ENCODE measurements at places on chromosomes 3 and 15.

DNA sequence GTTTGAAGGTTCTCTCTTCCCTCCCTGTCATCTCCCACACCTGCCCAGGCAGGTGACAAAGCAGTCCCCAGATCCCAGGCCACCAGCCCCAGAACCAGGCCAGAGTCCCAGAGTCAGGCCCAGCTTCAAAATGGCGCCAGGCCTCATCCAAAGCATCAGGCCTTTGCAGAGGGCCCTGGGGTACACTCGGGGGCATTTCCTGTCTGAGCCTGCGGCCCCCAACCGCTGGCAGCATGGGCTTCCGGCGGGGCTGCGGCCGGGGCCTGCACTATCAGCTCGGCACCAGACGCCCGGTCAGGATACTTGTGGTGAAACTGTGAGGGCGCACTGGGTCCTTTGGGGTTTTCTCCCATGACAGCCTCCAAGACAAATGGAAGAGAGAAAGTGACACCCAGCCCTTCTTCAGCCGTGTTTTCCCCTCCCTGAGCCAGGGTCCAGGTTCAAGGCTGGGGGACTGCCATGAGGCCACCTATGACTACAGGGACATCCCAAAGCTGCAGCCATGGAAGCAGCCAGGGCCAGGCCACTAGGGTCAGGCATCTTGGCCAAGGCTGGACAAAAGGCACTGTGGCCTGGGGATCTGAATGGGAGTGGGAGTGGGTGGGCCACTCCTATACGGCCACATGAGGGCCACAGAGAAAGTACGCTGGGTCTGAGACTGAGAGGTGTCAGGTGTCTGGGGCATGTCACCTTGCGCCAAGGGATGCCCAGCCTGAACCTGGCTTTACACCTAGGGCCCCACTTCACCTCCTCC is 33.9 kb downstream of the RPN1 start:
- no peak for DNase-seq

GRCh38 chr3:51813539-51813938 is 34.5 kb upstream of the IQCF6 start:
- peak; percentile 74 for DNase-seq

GRCh38 chr3:39291903-39292329 is 12.1 kb upstream of the CX3CR1 start:
- DNase-seq = peak; percentile 58

GRCh38 chr3:172071780-172072330 is 32.5 kb downstream of the FNDC3B start:
- no peak for DNase-seq

DNA sequence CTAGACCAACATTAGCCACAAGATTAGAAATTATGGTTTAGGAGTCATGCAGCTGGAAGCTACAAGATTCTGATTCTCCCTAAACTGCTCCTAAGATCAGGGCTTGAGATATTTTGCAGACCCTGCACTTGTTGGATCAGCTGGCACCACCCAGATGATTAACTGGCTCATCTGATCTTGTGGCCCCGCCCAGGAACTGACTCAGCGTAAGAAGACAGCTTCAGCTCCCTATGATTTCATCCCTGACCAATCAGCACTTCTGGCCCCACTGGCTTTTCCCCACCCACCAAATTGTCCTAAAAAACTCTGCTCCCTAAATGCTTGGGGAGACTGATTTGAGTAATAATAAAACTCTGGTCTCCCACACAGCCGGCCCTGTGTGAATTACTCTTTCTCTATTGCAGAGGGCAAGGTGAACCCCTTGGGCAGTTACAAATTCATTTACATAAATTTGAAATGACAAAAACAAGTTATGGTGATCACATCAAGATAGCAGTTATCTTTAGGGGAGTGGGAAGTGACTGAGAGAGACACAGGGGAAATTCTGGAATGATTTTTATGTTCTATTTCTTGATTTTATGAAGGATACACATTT is 76.5 kb downstream of the CD200R1L start:
- peak; percentile 48 for DNase-seq

DNA sequence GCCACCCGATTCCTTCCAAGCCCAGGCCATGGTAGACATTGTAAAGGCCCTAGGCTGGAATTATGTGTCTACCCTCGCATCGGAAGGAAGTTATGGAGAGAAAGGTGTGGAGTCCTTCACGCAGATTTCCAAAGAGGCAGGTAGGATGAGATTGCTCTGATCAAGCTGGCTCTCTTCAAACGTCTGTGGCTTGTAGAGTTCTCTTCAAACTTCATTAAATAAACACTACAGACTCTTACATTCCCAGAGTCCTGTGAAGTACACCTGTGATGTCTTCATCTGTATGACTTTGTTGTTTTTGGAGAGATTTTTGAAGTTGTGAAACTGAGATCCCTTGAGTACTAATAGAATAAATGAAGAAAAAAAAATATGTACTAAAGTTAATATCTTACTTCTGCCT is 285.6 kb downstream of the GRM7 start:
- no peak for DNase-seq

DNA sequence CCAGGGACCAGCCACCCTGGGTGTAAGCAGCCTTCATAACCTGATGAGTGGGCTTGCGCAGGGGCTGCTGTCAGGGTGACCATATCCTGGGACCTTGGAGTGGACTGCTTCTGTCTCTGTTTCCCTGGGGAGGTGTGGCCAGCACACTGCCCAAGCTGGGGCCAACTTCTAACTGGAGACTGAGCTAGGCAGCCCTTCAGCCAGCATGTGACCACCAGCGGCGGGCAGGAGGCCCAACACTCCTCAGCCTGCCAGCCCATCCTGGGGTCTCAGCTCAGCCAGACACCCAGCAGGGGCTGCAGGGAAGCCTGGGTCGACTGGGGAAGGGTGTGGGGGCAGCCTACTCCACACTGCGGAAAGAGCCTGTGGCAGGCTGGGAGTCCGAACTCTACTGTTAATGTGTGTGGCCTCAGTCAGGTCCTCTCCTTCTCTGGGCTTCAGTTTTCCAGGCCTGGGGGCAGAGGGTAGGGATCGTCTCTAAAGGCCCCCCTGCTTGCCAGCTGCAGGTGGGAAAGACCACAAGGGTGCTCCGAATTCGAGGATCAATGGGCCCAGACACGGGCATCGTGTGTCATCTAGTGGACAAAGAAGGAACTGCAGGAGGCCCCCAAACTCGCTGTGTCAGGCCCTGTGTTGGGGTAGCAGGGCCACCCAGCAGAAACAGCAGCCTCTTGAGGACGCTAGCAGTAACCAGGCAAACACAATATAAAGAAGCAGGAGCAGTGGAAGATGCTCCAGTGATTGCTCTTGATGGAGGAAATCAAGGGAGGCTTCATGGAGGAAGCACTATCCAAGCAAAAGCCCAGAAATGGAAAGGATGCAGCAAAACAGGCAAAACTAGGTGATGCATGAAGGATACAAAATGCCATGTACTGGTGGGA is 2.0 kb upstream of the SEMA3G start:
- peak; percentile 61 for DNase-seq

DNA sequence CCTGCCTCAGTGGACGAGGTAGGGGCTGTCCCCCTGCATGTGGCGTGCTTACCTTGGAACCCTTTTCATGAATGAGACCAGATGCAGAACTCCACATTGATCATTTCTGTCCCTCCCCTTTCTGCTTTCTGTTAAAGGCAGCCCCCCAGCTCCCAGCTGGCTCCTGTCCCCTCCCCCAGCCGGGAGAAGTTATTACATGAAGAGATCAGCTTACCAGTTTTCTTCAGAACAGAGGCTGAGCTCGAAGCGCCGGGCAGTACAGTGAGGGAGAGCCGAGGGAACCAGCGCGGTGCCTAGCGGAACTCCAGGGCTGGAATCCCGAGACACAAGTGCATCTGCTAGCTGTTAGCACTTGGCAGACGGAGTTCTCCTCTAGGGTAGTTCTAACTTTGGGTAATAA is 263.3 kb upstream of the NR2E3 start:
- no peak for DNase-seq

GRCh38 chr3:186825294-186825821 is 17.2 kb upstream of the ADIPOQ start:
- DNase-seq = peak; percentile 27

- DNase-seq = peak; percentile 67
Measured at GRCh38 chr15:65085990-65086679, 9.6 kb downstream of the KBTBD13 start.

- DNase-seq = no peak
Measured at GRCh38 chr3:67018789-67019526, 20.9 kb downstream of the KBTBD8 start.

GRCh38 chr15:34600923-34601322 is 17.5 kb upstream of the GOLGA8B start:
- no peak for DNase-seq

- DNase-seq = no peak
Measured at GRCh38 chr3:181790561-181790960, 78.8 kb downstream of the SOX2 start.

GRCh38 chr15:81375461-81375860 is 1.4 kb upstream of the TMC3 start:
- no peak for DNase-seq
